ENCODE measurements at places on chromosomes 5 and 9.

GRCh38 chr9:76290555-76290954 is 103.7 kb downstream of the RFK start:
- DNase-seq, result no peak

GRCh38 chr9:35675204-35675603 is 1.5 kb downstream of the CA9 start:
- no peak for DNase-seq

- no peak for DNase-seq
These were observed 26.8 kb downstream of the FAM81B start for GRCh38 chr5:95417971-95418370.

GRCh38 chr5:62569470-62569869 is 9.1 kb upstream of the LRRC70 start:
- DNase-seq, result no peak

- no peak for DNase-seq
These were observed 97.3 kb downstream of the OXCT1 start for GRCh38 chr5:41772785-41773442.

DNA sequence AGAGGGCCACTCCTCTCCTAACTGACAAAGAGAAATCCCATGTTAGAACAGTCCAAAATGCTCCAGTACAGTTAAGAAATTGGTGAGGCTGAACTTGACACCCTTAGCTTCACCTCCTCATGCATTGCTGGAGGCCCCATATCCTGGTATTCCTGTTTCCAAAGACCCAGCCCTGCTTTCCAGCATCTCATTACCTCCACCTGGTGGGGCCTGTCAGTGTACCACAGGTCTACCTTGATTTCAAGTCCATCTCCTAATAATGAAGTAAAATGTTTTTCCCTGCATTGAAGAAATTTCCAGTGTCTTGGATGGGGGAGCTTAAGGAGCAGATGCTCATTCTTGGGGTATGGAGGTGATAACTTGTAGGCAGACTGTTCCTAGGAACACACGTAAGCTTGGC is 70.6 kb upstream of the S1PR3 start:
- no peak for DNase-seq

DNA sequence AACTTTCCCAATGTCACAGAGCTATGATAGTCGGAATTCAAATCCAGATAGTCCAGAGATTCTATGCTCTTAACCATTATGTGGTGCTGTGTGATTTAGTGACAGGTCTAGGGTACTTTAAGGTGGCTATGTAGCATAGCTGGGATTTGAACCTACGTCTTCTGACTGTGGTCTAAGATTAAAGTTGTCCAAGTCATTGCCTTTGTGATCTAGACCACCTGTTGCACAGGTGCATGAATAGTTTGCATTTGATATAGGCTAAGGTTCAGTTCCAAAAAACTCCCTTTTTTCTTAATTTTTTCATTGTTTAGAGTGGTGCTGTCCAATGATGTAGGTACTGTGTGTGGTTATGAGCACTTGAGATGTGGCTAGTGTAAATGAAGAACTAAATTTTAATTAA is 2.5 kb downstream of the PAIP2 start:
- no peak for DNase-seq

- DNase-seq, result no peak
These were observed 5.7 kb downstream of the QSOX2 start for GRCh38 chr9:136239983-136240330.

DNA sequence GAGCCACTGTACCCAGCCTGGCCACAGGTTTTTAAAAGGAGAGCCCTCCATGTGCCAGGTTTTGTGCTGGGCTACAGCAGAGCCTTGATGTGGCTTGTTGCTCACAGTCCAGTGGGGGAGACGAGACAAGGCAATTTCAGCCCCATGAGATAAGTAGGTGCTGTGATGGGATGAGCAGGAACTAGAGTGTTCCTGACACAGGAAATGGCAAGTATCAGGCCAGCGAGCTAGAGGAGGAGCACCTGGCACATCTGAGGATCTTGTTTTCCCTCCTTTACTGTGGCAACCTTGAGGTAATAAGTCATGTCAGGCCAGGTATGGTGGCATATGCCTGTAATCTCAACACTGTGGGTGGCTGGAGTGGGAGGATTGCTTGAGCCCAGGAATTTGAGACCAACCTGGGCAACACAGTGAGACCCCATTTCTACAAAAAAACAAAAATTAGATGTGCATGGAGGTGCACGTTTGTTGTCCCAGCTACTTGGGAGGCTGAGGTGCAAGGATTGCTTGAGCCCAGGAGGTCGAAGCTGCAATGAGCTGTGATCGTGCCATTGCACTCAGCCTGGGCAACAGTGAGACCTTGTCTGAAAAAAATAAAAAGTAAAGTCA is 3.8 kb upstream of the ZDHHC12 start:
- no peak for DNase-seq

- no peak for DNase-seq
These were observed 189.9 kb downstream of the NSG2 start for GRCh38 chr5:174235221-174236011.

GRCh38 chr5:158785397-158785796 is 314.3 kb downstream of the EBF1 start:
- DNase-seq, result no peak

DNA sequence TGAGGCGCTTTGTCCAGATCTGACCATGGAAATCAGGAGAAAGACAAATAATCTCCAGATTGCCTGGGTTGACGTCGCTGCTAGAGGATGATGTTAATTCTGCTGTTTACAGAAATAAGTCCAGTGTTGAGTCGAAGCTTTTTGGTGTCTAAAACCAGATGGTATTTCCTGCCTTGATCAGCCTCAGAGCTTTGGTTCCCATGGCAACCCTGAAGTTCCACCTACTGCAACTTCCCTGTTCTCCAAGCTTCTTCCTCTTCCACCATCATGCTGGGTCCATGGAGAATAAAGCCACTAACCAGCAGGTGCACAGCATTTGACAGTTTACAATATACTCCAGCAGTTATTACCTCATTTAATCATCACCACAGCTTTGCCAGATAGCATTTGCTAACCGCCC is 18.0 kb upstream of the GABBR2 start:
- no peak for DNase-seq

- no peak for DNase-seq
These were observed 324.4 kb upstream of the MPDZ start for GRCh38 chr9:13603921-13604320.
